ENCODE measurements at places on chromosomes 7 and 10.

DNA sequence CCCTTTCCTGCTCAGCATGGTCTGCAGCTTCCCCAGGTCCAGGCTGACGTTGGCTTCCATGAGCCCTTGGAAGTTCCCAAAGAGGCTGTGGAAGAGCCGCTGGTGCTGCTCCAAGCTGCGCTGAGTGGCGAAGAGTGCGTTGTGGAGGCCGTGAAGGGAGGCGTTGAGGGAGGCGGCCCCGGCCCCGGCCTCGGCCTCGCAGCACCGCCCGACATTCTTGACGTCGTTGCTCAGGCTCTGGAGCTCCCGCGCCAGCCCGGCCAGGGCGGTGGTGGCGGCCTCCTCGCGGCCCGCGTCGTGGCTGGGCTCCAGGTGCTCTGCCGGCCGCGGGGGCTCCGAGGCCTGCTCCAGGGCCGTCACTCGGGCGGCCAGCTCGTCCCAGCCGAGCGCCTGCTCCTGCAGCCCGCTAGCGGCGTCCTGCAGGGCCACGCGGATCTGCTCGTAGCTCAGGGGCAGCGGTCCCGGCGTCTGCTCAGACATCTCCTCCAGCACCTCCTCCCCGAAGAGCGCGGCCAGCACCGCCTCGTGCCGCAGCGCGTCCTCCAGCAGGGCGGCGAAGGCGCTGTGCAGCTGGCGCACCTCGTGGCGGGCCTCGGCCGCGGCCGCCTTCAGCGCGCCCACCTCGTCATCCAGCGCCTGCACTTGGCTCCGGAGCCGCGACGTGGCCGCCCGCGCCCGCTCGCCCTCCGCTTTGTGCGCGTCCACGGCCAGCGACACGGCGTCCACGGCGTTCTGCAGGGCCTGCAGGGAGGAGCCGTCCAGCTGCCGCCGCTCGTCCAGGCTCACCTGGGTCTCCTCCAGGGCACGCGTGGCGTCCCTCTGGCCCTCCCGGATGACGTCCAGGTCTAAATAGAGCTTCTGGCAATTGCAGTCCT is 14.7 kb downstream of the MMRN2 start:
- no peak for DNase-seq

- no peak for DNase-seq
These were observed 32.4 kb downstream of the BTBD16 start for GRCh38 chr10:122303271-122304053.

DNA sequence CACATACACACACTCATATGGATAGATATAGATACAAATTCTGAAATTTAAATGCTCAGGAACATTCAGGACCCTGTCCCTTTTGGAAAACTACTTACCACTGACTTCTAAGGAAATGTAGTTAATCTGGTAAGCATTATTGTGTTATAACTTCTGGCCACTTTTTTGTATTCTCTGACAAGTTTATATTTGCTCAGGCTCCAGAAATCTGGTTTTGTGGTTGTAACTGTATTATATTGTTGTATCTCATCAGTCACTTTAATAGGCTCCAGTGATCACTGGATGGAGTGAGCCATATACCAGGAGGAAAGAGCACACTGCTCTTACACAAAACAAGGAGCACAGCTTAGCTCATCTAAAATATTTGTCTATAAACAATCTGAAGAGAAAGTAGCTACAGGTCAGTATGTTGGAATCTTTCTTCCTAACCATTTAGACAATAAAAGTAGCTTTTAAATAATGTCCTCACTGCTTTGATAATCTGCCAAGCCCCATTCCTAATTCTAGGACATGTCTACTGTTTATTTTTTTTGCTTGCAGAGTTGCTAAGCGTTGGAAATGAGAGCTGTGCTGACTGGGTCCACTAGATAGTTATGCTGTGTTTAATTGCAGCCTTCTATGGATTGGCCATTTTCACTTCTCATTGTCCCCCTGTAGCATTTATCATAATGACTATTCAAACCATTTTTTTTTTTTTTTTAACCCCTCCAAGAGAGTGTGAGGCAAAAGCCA is 43.8 kb downstream of the SMNDC1 start:
- DNase-seq = no peak

DNA sequence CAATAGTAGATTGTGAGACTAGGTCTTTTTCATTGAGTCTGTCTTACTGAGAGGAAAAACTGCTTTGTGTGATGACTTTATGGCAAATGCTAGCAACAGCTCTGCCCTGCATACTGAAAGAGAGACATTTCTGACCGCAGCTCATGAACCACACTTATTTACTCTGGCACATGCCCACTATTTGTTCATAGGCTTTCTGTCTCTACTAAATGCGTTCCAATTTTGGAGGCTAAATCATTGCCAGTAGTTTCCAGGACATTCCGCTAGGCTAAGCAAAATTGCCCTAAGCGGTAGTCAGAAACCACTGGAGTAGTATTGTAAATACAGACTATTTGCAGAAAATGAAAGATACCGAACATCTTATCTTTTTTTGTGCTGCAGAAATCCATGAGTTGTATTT is 55.6 kb upstream of the DLX6 start:
- no peak for DNase-seq

DNA sequence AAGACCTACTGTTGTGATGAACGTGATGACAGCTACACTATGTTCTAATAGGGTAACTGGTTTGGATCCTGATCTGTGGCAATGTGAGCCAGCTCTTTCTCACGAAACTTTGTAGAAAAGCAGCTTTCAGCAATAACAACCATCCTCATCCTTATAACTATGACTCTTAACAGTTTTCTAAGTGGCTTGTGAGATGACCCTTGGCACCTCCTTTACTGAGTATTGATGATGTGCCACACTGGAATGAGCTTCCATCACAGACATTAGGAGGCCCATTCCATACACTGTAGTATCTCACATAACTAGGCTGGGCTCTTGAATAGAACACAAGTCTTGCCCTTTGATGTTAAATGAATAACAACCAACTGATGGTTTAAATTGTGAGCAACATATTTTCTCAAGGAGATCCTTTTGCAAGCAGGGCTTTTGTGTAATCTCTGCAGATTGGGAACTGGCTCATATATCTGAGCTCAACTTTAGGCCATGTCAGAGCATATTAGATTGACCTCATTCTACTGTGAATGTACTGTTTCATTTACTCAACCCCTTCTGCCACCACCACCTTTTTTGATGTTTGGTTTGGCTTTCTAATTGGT is 46.4 kb downstream of the MYPN start:
- DNase-seq = no peak

GRCh38 chr10:30057894-30058556 is 1.4 kb downstream of the JCAD start:
- DNase-seq = no peak

- no peak for DNase-seq
These were observed 603.5 kb upstream of the NRP1 start for GRCh38 chr10:33938001-33938400.

DNA sequence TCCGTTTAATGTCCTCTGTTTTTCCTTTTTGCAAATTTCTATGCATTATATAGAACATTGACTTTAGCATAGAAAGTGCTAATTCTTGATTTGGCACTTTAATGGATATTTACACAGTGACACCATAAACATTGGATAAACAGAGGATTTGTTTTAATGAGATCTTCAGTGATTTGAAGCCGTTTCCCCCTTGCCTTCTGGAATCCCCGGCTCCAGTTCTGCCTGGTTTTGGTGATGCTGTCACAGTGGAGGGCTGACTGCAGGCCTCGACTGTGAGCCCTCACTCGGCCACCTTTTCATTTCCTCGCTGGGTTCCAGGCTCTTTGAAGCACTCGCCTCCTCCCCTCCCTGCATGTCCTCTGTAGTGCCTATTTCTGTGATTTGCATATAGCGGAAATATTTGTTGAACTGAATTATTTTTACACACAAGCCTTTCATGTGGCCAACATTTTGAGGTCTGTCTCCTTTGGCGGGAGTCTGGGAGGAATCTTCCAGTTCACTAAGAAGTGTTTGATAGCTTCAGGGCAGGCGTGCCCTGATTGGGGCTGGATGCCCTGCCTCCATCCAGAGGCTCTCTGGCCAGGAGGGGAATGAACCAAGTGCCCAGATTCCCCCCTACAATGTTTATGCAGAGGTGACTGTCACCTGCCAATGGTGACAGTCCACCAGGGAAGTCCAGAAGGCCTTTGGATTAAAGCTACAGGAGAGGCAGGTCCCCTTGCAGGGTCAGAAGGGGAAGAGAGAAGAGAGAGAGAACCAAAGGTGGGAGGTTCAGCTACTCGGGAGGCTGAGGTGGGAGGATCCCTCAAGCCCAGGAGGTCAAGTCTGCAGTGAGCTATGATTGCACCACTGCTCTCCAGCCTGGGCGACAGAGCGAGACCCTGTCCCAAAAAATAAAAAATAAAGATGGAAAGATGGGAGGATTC is 67.5 kb downstream of the CUX1 start:
- no peak for DNase-seq

GRCh38 chr10:132423966-132424861 is 27.2 kb downstream of the PWWP2B start:
- no peak for DNase-seq

- no peak for DNase-seq
These were observed 72.5 kb downstream of the SEMA3D start for GRCh38 chr7:85114342-85114741.

GRCh38 chr10:74081192-74081803 is 69.3 kb downstream of the AP3M1 start:
- DNase-seq = no peak

DNA sequence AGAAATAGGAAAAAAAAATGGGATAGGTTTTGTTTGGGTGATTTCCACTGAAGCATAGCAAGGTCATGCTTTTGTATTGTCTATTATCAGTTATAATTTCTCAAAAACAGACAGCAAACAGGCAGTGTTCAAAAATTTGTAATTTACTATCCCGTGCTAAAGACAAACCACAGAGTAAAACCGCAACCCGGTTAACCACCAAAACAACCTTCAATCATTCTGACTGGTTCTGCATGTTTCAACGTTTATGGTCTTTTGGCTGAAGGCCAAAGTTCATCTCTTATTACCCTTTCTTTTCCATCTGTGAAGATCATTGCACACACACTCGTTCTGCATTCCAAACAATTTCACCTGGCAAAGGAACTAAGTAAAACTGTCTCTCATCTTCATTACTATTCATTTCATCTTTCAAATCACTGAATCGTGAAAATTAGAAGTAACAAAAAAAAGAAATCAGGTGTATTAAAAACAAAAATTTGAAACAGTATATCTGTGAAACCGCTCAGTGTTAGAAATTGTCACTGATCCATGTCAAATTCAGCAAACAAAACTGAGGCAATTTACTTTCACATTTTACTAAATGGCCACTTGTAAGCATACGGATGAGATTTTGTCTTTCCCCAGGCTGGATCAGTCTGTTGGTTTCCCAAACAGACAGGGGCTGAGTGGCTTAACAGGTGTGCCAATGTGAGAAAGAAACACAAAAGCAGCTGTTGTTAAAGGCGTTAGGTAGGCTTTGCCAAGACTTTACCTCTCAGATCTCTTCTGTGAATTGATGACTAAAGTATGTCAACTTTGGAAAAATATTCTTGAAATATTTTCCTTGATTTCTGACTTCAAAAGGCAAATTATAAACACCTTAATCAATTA is 539.6 kb downstream of the CNTNAP2 start:
- no peak for DNase-seq

DNA sequence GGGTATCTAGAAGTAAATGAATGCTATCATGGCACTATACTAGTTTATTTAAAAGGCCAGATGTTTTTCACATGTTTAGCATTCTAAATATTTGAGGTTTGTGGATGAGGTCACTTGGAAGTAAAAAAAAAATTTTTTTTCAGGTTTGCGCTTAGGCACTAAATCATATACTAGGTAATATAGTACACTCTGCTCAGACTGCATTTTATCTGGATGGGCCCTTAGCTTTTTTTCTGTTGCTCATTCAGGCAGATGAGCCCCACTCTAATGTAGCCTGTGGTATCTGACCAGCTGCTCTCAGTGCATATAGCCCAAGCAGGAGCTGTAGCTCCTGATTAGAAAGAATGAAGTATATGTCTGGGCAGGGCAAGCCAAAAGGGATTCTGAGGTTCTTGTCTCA is 210.1 kb downstream of the AUTS2 start:
- no peak for DNase-seq

GRCh38 chr10:10722422-10722821 is 295.2 kb upstream of the CELF2 start:
- DNase-seq = no peak

DNA sequence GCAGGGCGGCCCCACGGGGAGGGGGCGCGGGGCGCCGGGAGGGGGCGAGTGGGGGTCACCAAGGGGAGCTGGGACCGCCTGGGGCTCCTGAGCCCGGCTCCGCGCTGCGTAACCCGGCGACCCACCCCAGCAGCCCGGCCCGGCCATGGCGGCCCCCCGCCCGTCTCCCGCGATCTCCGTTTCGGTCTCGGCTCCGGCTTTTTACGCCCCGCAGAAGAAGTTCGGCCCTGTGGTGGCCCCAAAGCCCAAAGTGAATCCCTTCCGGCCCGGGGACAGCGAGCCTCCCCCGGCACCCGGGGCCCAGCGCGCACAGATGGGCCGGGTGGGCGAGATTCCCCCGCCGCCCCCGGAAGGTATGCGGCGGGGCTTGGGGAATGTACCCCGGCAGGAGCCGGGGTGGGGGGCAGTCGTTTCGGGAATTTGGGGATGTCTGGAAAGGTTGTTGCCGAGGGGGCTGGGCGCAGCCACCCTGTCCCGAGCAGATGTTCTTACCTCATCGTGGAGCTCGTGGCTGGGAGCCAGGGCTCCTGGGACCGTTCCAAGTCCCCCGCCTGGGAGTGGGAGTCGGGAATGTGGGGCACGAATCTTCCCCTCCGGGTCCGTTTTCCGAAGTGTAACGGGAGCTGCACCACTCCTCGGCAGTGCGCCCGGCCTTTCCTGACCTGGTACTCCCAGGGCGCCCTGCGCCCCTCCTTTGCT is 431 bp downstream of the ZYX start:
- DNase-seq = no peak

- DNase-seq = no peak
These were observed 285 bp downstream of the CSTF2T start for GRCh38 chr10:51699145-51699474.

DNA sequence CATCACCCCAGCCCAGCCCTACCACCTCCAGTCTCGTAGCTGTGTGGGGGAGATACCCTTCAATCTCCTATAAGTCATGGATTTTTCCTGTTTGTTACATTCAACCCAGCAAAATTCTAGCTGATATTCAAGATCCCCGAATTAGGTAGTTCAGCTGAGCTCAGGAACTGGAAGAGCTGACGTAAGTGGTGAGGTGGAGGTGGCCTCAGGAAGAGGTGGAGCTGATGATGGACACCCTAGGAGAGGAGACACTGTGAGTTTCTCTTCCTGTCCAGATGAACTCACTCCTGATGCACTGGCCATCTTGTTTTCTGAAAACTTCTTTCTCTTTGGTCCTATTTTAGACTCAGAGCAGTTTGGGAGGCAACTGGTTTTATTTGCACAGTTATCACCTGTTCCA is 90.5 kb upstream of the PITRM1 start:
- no peak for DNase-seq

DNA sequence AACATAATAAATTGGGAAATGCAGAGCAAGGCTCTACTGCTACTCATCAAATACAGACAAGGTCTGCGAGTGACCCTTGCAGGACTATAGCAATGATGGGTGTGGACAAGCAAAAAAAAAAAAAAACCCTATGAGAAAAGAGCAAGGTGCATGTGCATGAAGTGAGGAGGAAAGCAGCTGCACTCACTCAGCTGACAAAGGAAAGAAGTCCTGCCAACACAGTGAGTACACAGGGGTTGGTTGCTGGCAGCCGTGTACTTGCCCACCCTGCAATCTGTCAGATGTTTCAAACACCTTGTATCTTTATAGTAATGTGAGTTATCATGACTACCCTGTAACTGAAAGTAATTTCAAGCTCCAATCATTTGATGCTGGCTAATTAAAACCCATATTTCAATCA is 20.5 kb downstream of the CHCHD3 start:
- DNase-seq = no peak
